CD4-positive, alpha-beta T cell treated with Interleukin-6 at 100 ng/mL for 8 hours (primary cell): ENCODE measurements at places on chromosomes 3 and 15.

DNA sequence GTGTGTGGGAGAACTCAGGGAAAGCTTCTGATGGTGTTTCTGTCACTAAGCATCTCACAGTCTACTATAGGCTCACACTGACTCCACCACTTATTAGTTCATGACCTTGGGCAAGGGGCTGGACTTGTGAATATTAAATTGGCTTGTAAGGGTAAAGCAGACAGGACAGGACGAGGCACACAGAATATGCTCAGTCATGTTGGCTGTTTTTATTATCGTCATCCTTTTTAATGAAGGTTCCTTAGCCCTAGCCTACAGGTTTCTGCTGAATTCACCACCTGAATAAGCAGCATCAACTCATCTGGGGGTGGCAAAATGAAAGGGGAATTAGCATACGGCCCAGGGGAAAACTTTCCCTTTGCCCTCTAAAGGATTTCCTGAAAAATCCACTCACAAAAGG, 39.6 kb upstream of the LIPC start:
- DNase-seq: no peak

- no peak for DNase-seq
These were observed 622.1 kb downstream of the IGSF11 start for GRCh38 chr3:118412503-118412902.

- no peak for DNase-seq
These were observed 142.7 kb downstream of the GHSR start for GRCh38 chr3:172305552-172305951.

DNA sequence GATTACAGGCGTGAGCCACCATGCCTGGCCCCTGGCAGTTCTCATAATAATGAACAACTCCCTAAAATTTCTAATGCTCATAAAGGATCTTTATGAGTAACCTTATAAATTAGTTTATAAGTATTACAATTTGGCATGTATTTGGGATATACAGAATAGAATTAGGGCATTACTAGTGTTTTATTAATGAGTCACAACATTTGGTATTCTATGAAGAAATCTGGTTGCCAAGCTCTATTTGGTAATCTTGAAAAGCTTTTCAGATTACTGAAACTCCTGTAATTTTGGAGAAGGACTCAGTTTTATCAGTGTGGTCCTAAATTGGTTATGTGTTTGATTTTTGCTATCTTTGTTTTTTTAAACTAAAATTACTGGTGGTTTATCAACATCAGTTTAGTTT, 45.8 kb downstream of the TM6SF1 start:
- no peak for DNase-seq

DNA sequence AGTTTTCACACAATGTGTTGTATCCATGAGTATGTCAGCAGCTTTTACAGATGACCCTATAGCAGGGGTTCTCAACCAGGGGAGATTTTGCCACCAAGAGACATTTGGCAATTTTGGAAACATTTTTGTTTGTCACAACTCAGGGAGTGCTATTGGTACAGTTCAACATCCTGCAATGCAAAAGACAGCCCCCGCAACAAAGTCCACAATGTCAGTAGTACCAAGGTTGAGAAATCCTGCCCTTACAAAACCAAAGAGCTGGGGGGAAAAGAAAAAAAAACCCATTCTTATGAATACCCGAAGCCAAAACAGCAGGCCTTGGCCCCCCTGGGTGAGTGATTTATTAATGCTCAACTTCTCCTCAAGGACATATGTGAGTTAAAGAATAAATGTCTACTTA, 99.1 kb downstream of the LARS2 start:
- no peak for DNase-seq

GRCh38 chr3:23676093-23676492, 129.7 kb upstream of the UBE2E1 start:
- DNase-seq: no peak

DNA sequence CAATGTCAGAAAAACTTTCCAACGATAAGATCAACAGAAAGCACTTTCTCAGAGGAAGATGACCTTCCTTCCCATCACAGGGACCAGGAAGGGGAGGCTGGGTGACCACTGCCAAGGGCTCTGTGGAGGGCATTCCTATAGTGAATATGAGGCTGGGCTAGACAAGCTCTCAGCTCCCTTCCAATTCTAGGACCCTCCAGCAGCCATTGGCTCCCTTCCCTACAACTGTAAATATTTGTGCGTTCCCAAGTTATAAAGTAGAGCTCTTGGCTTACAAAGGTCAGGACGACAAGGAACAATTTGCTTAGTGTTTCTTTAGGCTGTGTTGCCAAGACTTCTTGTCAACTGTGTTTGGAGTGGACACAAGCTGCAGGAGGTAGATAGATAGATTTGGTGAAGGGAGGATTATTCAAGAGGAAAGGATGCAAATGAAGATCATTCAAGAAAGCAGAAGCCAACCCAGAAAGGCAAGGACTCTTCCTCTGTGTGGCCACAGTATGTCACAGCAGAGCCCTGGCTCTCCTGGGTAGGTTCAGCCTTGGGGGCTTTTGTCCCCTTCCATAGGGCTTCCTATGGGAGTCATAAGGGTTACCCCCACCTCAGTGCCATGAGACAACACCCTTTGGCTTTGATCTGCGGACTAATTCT, 223.6 kb upstream of the TLE3 start:
- no peak for DNase-seq

DNA sequence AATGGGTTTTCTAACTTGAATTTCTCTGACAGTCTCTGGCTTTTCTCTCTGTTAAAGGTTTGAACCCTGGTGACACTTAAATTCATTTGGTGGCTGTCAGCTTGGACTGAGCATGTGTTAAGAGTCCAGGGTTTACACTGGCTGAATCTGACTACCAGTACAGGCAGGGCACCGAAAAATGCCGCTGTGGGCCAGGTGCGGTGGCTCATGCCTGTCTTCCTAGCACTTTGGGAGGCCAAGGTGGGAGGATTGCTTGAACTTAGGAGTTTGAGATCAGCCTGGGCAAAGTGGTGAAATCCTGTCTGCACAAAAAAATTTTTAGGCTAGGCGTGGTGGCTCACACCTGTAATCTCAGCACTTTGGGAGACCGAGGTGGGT, 1.8 kb downstream of the MANF start:
- DNase-seq: no peak

GRCh38 chr3:138329127-138329983, at the start of gene NME9:
TSS of gene NME9 (minus strand) at chr3:138329851. CDS start at chr3:138329335, 516 bp downstream.
- DNase-seq: peak; percentile 95

- no peak for DNase-seq
These were observed 170.4 kb downstream of the P3H2 start for GRCh38 chr3:189950258-189950657.

DNA sequence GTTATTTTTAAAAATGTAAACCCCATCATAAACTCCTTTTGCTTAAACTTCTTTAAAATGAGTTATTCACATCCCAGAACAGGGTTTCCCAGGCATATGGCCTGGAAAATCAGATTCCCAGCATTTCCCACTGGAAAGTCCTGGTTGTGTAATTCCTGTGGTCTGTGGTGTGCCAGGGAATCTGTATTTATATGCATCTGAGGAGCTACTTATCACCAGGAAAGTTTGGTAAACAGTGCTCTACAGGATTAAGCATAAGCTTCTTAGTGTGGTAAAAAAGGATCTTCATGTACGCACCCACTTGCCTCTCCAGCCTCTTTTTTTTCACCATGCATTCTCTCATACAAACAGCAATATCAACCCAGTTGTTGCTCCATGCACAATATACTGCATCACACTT, 28.2 kb downstream of the MEIS2 start:
- no peak for DNase-seq

DNA sequence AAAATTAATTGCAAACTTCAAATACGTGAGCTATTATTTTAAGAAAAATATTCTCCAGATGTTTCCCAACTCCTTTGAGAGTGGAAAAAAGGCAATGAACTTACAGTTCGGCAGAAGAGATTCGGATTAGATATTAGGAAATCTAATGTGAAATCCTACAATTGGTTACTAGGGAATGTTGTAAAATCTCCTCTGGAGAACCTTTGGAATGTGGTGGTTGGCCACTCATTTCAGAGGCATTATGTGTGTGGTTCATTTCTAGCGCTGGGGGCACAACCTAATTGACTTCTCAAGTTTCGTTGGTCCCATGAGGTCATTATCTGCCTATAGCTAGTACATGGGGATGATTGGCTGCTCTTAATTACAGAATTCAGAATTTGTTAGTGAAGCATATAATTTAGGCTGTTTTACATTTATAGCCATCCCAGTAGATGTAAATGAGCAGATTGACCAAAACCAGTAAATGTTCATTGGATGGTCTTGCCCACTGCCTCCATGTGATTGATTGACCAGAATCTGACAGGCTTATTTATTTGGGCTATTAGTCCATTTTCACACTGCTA, 34.6 kb upstream of the CMSS1 start:
- DNase-seq: no peak

DNA sequence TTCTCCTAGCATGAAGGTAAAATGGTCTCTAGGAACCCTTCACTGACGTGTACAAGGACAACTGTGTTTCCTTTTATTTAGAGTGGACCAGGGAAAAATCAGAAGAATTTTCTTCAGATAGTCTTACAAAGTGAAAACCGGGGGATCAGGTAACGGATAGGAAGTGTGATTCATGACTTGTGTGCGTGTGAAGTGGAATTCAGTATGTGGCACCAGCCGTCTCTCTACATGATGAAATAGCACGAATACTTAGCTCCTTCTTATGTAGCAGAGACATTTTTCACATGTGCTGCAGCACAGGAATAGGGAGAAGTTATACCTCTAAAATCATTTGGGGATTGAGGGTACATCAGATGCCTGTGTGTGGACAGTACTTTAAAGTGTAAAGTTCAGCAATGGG, 159.2 kb downstream of the MEX3B start:
- DNase-seq: no peak

GRCh38 chr3:167798443-167798842, 62.9 kb downstream of the SERPINI1 start:
- DNase-seq: no peak

DNA sequence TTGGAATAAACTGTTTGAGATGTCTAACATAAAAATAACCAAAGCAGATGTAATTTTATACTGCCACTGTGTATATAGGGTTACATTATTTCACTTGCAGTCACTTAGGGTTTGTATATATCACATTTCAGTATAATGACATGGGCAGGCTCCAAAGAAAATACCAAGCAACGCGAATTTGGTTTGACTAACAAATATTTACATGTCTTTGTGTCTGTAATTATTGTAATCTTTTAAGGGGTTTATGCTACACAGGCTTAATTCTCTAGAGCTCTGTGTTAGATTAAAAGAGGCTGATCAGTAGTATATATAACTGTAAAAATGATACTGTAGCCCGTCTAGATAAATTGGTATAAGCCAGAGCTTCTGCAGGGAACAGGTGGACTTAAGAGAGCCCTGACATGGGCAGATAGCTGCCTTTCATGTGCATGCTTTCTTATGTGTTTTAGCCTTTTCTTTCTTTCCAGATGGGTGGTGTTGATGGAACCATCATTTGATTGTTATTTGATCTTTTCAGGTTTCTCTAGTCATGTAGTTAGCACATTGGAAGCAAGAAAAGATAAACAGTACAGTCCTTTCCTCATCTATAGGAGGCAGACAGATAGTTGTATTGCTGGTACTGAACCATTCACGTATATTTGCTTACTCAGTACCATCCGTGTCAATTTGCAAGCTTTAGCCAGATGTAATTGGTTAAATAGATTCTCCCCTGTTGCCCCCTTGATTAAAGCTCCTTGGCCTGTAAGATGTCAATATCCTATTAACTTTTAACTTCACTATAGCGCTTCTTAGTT, 86.1 kb downstream of the GALK2 start:
- no peak for DNase-seq

DNA sequence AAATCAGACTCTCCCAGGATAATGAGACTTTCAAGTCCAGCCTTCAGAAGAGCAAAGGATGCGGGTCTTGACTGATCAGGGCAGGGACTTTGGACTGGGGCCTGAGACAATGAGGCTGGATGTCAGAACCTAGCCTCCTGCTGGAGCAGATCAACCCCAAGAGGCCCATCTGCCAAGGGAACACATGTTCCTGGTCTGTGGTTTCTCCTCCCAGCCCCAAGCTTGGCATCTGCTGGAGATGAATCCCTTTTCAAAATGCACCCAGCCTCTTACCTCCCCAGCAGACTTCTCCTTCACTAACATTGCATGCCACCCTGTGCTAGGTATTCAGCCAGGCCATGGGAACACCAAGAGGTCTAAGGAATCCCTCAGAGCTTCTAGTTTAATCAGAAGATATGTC, 43.7 kb upstream of the MFGE8 start:
- no peak for DNase-seq

GRCh38 chr15:70324001-70324974, 226.6 kb upstream of the TLE3 start:
- DNase-seq: no peak

DNA sequence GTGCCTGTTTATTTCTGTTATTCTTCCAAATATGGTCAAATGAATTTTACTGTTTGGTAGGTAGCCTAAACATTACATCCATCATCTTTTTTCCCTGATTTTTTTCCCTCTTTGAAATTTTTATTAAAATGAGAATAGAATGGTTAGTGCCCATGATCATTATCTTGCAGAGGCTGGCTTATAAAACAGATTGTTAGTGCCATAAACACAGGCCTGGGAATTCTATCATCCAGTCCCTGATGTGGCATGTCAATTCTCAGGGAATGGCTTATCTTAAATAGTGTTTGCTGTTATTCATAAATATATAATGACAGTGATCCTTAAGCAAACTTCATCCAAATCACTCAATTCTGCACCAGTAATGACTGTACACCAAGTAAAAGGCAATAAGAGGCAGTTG, 207.3 kb downstream of the TUSC7 start:
- no peak for DNase-seq

GRCh38 chr15:91209726-91210125, 109.7 kb downstream of the SV2B start:
- no peak for DNase-seq

- DNase-seq: no peak
These were observed 35.7 kb upstream of the SPSB4 start for GRCh38 chr3:141015481-141015880.

DNA sequence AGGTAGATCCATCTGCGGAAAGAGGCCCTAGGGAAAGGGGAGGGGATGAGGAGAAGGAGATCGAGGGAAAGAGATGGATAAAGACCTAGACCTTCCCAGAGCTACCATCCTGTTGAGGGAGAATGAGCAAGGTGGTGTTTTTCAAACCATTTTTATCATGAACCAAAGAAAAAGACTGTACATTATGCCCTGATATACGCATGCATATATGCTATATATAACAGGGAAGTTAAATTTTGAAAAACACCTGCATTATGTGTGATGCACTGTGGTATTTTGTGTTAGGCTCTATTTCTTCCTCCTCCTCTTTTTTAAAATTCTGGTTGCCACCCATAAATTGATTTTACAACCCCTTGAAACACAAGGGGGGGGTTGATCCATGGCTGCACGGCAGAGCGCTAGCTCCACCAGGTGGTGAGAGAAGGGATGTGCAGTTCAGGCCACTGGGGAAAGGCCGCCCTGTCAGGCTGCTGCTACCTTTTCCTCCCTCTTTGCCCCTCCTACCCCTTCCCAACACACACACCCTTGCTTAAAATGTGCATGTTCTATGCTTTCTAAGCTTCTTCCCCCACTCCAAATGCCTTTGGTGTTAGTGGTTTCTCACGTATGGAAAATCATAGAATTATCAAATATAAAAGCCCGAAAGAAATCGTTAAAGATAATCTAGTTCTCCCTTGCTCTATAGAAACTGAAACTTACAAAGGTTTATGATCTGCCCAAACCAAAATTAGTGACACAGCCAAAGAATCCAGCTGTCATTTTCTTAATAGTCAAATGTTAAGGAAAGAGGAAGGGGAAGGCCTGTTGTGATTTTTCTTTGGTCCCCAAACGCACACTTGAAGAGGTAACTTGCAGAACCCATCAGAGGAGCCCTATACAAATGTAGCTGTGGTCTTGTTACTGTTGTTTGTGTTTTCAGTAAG, 262.0 kb upstream of the UMPS start:
- DNase-seq: no peak
